ENCODE measurements at places on chromosomes 7 and 10.

GRCh38 chr7:33108554-33109004 lies 625 bp downstream of the RP9 start:
- DNase-seq: no peak

DNA sequence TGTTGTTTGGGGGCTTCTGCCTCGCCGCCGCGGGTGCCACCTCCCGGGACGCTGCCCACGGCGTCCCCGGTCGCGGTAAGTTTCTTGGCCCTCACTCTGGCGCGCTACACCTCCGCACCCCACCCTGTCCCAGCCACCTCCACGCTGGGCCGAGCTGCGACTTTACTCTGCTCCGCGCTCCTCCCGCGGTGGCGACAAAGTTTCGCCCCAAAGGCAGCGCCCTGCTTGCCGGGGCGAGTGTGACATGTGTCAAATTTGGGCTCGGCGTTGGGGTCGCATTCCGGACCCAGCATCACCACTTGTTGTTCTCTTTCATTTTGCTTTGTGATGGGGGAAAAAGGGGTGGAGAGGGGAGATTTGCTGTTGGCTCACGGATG lies 167.7 kb upstream of the PPP1R3A start:
- peak; percentile 61 for DNase-seq

- DNase-seq: no peak
Measured at GRCh38 chr7:153380636-153381035, 621.1 kb downstream of the ACTR3B start.

DNA sequence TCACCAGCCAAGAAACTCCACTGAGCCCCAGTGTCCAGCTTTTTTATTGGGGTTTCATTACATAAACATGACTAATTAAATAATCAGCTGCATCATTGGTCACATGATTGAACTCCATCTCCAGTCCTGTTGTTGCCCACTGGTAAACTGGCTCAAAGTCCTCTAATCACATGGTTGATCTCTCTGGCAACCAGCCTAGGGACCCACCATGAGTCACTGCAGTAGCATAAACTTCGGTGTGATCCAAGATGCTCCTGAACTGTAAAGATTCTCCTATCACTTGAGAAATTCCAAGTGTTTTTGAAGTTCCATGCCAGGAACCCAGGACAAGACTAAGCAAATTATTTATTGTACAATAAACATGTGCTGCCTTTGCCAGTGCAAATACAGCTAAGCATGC lies 130.4 kb upstream of the AUTS2 start:
- DNase-seq: no peak

DNA sequence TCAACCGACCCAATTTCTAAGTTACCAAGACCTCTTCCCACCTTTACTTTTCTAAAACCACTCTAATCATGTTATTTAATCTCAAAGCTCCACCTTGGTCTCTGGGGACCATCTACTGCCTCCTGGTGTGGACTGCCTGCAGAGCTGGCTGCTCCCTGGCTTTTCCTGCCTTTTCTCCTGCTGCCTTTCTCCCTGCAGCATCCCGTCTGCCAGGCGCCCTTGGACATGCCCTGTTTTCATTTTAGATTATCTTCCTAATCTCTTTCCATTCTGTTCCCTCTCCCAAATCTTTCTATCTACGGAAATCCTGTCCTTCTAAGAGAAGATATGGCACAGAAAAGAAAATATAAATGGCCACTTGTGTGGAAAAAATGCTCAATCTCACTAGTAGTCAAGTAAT lies 23.1 kb downstream of the TCAF1 start:
- no peak for DNase-seq

GRCh38 chr7:150978126-150978789 lies at the start of gene KCNH2:
KCNH2 (minus strand) TSS chr7:150978321; CDS start chr7:150977913, 408 bp downstream.
- DNase-seq: no peak

- peak; percentile 50 for DNase-seq
Measured at GRCh38 chr7:128164061-128164954, 76.8 kb upstream of the LEP start.

DNA sequence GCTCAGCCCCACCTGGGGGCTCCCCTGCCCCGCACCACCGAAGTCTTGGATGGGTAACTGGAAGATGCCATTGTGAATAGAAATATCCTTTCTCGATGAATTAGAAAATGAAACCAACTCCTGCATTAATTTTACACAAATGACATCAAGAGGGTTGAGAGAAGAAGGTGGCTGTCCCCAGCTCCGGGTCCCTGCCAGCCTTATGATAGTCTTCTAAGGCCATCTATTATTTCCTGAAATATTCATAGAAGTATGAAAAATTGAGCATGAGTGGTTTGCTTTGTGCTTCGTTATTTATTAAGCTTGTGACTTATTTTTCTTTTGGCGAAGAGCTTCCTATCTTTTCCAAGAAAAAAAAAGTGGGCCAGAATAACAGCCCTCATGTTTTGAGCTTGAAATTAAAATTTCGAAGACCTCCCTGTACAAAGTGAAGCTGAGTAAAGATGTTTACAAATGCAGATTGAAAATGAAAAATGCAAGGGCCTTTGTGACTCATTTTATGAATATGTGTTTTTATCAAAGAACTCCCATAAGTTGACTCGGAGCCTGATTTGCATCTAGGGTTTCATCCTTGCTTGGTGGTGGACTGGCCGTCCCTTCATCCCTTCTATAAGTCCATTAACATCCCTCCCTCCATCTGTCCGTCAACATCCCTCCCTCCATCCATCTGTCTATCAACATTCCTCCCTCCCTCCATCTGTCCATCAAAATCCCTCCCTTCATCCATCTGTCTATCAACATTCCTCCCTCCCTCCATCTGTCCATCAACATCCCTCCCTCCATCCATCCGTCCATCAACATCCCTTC lies 20.5 kb upstream of the CFAP46 start:
- no peak for DNase-seq

DNA sequence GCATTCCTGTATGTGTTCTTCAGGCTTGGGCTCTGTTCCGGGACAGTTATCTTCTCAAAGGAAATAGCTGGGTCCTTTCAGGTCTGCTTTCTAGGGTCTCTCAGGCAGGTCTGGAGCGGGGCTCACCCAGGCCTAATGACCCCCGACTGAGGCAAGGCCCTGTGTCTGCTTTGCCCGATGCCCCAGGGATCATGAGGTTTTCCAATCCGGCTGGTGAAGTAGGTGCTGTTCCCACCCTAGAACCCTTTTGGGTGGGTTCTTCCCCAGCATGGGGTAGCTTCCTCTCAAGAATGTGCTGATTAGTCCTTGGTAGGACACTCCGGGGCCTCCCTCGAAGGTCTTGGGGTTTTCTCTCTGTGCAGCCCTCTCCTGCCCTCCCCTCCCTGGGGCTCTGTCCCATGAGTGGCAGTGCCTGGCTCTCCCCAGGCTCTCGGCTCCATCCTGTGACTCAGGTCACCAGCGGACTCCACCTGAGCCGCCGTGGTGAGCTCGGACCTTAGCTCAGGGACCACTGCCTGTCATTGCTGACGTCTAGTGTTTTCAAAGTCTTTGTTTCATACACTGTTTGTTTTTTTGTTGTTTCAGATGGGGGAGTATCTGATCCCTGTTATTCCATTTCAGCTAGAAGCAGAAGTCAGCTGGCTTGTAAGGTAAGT lies 71.0 kb upstream of the NKX6-2 start:
- peak; percentile 32 for DNase-seq

DNA sequence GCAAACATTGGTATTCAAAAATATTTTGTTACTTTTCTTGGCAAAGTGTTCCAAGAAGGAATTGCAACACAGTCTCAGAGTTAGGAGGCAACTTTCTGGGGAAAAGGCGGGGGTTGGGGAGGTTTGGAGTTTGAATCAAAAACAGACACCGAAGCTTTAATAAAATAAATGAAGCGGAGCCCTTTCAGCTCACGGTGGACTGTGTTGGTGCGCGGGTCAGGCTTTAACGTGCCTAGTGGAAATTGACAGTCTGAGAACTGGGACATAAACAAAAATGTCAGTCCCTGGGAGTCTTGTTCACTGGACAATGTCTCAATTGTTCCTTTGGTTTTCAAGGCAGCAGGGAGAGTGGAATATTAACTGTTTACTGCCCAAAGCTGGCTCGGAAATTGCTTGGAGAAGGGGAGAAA lies 109.3 kb downstream of the TCF7L2 start:
- no peak for DNase-seq

GRCh38 chr10:14416308-14416700 lies 85.6 kb upstream of the FRMD4A start:
- no peak for DNase-seq

DNA sequence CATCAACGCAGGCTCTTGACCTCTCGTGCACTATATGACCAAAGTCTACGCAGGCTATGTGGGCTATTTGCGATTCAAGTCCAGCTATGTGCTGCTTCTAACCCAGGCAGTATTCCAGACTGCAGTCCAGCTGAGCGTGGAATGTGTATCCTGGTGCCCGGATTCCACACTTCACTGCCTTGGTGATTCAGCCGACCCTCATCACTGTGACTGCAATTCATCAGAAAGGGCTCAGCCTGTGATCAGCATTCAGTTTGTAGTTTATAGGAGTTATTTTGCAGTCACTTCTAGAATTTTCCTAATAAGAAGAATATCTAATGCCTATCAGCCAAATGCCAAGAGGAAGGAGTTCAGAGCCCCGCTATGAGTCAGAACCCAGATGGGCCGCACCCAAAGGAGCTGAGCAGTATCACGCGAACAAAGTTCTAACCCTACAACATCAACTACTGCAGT lies 119.8 kb upstream of the LANCL2 start:
- no peak for DNase-seq

- no peak for DNase-seq
Measured at GRCh38 chr10:118504044-118504443, 91.4 kb downstream of the PRLHR start.

- no peak for DNase-seq
Measured at GRCh38 chr10:35185260-35186034, 58.8 kb downstream of the CREM start.

- no peak for DNase-seq
Measured at GRCh38 chr7:30196408-30196807, 61.6 kb downstream of the MTURN start.

GRCh38 chr7:112708236-112708635 lies 82.0 kb downstream of the TMEM168 start:
- DNase-seq: no peak

- no peak for DNase-seq
Measured at GRCh38 chr7:1244700-1245523, 12.2 kb downstream of the UNCX start.
